ENCODE measurements at places on chromosomes 3 and 15. TPM values are rescaled to one million over a fixed set of nuclear protein-coding genes. Genes with fewer than 3 reads are reported as not detected.

- DNase-seq: peak; percentile 53
These were observed 486 bp downstream of the LSG1 start for GRCh38 chr3:194671511-194671899.

GRCh38 chr3:81923038-81923437, 161.6 kb upstream of the GBE1 start:
- DNase-seq: no peak

DNA sequence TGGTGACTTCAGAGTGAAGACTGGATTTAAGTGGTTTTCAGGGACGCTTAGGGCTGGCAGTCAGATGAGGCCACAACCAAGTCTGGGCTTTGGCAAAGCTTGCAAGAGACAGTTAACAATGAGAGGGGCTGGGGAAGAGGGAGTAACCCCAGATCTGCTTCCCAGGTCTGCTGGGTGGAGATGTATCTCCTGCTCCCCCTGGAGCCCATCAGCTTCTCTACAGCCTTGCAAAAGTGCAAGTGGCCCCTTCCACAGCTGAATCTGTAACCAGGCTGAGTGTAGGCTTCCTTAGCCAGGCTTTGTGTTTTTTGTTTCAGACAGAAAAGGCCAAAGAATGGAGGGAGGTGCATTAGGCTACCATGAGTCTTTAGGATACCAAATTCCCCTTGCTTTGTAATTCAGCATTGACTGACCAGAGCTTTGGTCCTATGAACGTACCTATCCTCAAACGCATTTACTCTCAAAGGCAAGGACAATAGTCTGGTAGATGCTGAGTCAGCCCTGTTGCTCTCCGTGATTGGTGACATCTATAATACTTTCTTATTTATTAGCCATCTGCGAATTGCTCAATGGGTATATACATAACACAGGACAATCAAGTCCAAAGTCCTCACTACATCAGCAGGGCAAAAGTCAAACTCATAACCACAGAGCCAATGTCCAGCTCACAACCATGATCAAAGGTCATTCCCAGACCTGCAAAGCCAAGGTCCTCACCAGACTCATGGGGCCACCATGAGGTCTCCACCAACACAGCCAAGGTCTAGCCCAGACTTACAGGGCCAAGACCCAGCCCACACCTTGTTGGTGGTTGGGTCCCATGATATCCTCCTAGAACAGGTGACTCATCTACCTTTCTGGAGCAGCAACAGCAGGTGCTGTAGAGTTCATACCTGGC, 17.1 kb downstream of the CCDC13 start:
- DNase-seq: peak; percentile 67

- no peak for DNase-seq
These were observed 664.4 kb upstream of the CBLB start for GRCh38 chr3:106533093-106533787.

- DNase-seq: peak; percentile 83
These were observed 29.4 kb downstream of the LYSMD4 start for GRCh38 chr15:99703603-99704443.

DNA sequence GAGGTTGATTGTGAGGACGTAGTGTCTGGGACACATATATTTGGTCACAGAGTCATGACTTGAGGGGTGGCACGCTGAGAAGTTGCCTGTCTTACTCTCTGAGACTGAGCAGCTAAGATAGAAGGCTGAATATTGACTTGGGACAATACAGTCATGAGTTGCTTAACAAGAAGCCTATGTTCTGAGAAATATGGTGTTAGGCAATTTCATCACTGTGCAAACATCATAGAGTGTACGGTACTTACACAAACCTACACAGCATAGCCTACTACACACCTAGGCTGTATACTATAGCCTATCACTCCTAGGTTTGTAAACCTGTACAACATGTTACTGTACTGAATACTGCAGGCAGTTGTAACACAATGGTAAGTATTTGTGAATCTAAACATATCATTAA, 30.3 kb upstream of the SPESP1 start:
- peak; percentile 40 for DNase-seq

GRCh38 chr15:74438721-74439316, 5.1 kb upstream of the SEMA7A start:
- peak; percentile 89 for DNase-seq

- DNase-seq: peak; percentile 67
These were observed 56.6 kb downstream of the RFTN1 start for GRCh38 chr3:16456784-16457415.

DNA sequence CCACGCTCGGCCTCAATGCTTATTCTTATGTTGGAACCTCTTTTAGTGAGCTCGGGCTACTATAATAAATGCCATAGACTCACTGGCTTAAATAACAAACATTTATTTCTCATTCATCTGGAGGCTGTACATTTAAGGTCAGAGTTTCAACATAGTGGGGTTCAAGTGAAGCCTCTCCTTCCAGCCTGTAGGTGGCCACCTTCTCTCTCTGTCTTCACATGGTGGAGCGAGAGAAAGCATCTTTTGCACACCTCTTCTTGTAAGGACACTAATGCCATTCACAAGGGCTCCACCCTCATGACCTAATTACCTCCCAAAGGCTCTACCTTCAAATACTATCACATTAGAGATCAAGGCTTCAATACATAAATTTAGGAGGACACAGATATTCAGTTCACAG, 520.3 kb upstream of the EPHA6 start:
- no peak for DNase-seq

GRCh38 chr3:16596352-16597032, 8.7 kb downstream of the DAZL start:
- no peak for DNase-seq

GRCh38 chr3:169575381-169575780, 88.1 kb downstream of the MECOM start:
- DNase-seq: peak; percentile 23

Gene TNNC1
- 15.0 TPM for total RNA-seq

Gene TTC14
- total RNA-seq: 43.7 TPM

Gene NR2F2
- total RNA-seq: 23.0 TPM

Gene CACNA1D
- total RNA-seq: 30.1 TPM

Gene ARNT2
- 5.3 TPM for total RNA-seq

Gene KBTBD12
- total RNA-seq: 0.07 TPM

Gene KCNMB2
- 0.52 TPM for total RNA-seq

Gene AGBL1
- total RNA-seq: not detected

Gene ARGFX
- not detected for total RNA-seq

Gene FBLN2
- total RNA-seq: 73.8 TPM

Gene CHRNB4
- not detected for total RNA-seq

Gene DNAH12
- total RNA-seq: 1.1 TPM

Data from hepatocyte (in vitro differentiated cells).